Smooth muscle cell of trachea (primary cell): ENCODE measurements at places on chromosomes 3 and 15. TPM values are rescaled to one million over a fixed set of nuclear protein-coding genes. Genes with fewer than 3 reads are reported as not detected.

PLCL2 gene
- 19.8 and 20.5 TPM in 2 replicates for total RNA-seq

SPCS1 gene
- total RNA-seq: 60.7 and 68.1 TPM in 2 replicates

UBE2E2 gene
- 51.8 and 128 TPM in 2 replicates for total RNA-seq

BUB1B gene
- total RNA-seq: 1.8 and 33.3 TPM in 2 replicates

SLC22A13 gene
- 0.73 and 1.2 TPM in 2 replicates for total RNA-seq

CYP8B1 gene
- not detected in 2 replicates for total RNA-seq

CKMT1B gene
- total RNA-seq: not detected in 2 replicates

SLC51B gene
- total RNA-seq: 0.66 and 1.5 TPM in 2 replicates

ALDH1A3 gene
- total RNA-seq: 53.5 and 71.5 TPM in 2 replicates

C3orf85 gene
- not detected in 2 replicates for total RNA-seq

ANP32A gene
- 50.8 and 56.4 TPM in 2 replicates for total RNA-seq

A4GNT gene
- not detected in 2 replicates for total RNA-seq

CMC1 gene
- 2.0 and 5.5 TPM in 2 replicates for total RNA-seq

CASR gene
- not detected in 2 replicates for total RNA-seq

C3orf49 gene
- total RNA-seq: not detected in 2 replicates
